Activated T-cell treated with anti-CD3 and anti-CD28 coated beads, Interleukin-2, amount 50 U/mL, for 48 hours (primary cell): ENCODE measurements at places on chromosomes 13 and 19.

DNA sequence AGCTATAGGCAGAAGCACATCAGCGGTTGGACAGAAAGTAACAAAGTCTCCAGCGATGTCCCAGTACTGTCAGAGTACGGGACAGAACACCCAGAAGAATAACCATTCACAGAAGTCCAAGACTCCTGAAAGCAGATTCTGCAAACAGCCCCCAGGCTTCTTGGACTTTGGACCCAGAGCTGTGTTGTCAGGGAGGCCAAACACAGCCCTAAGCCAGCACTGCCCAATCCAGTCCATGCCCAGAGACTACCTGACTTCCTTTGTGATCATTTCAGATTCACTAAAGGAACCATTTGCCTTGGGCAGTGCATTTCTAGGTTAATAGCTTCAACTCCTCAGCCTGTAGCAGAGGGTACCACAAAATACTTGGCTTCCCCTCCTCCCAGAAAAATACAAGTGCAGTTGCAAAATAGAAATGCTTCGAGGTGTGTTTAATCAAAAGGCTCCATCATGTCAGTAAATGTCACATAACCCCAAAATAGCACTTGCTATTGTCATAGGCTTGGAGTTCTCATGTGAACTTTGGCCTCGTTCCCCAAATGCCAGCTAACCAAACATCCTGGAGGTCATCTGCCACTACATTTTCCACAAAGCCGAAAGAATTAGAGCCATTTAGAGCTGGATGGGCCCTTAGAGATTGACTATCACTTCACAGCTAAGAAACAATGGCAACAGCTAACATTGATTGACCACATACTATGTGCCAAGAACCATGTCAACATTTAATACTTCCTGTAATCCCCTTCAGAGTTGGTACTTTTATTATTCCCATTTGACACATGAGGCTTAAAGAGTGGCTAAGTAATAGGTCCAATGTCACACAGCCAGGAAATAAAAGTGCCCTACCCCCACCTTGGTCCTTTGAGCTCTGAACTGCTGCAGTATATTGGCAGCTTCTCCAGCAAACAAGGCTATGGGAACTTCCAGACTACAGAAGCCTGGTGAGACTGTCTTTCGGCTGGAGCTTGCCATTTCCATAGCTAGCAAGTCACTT, 329.9 kb downstream of the FOXO1 start:
- no peak for DNase-seq

GRCh38 chr19:6736917-6737283, 480 bp downstream of the GPR108 start:
- no peak for DNase-seq

- peak; percentile 4 for DNase-seq
These were observed 39.4 kb downstream of the RFX2 start for GRCh38 chr19:6070720-6071485.

GRCh38 chr19:22606954-22607652, 27.0 kb upstream of the ZNF492 start:
- no peak for DNase-seq

- DNase-seq = no peak
These were observed 287 bp upstream of the ZSCAN22 start for GRCh38 chr19:58326501-58326913.
